ENCODE measurements at places on chromosomes 13 and 19.

DNA sequence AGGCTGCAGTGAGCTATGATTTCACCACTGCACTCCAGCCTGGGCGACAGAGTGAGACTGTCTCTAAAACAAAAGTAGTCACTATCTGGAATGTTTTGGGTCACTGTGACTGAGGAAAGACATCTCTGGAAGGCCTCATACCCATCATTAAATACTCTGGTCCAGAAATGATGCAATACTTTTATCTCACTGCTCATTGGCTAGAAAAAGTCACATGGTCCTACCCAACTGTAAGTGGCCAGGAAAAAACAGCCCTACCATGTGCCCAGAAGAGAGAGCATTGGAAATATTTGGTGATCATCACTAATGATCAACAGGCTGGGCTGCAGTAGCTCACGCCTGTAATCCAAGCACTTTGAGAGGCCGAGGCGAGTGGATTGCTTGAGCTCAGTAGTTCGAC, 29.8 kb downstream of the PNPLA6 start:
- DNase-seq: no peak

- DNase-seq: no peak
Measured at GRCh38 chr19:11322269-11323024, 17.0 kb downstream of the RAB3D start.

DNA sequence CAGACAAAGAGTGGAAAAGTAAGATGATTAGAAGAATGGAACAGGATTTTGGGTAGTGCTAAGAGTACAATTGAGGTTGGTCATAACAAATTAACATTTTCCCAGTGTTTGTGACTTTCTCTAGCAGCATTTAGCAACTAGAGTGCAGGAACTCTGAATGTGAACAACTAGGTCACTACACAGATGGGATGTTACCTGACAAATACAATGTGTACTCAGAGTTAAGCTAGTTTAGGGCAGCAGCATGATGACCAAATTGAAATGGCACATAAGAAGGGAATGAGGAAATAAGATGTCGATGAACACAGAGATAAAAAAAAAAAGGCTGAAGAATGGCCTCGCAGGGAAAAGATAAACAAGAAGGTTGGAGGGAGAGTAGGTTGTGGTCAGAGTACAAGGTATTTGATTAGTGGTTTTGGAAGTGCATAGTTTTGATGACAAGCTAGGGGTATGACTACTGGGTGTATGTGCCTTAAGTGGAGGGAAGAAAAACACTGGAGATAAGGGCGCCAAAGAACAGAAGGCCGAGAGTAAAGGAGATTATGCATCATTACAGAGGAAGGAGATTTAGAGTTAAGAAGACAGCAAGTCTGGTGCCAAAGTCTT, 381.1 kb downstream of the FGF14 start:
- no peak for DNase-seq

- DNase-seq: peak; percentile 24
Measured at GRCh38 chr13:94384231-94384905, 95.1 kb downstream of the DCT start.

DNA sequence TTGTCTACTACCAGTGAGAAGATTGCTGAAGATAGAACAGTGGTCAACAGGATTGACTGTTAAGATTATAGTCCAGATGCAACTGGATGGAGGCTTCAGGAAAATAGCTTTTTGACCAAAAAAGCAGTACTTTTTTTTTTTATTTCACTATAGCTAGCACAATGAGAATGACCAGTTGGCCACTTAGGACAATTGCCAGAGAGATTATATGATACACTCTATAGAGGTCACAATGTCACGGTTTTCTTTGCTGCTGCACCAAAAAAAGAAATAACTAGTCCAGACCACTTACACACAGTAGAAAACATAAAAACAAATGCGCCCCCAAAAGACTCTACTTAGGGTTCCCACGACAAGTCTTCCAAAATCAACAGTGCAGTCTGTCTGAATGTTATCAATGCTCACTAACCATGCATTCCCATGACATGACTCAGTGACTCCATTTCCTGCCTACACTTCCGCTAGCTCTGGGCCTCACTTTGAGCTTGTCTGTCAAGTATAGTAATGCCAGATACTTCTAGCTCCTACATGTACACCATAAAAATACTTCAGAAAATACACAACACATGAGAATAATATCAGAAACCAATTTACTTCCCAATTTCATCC, 209.1 kb upstream of the STARD13 start:
- peak; percentile 84 for DNase-seq

DNA sequence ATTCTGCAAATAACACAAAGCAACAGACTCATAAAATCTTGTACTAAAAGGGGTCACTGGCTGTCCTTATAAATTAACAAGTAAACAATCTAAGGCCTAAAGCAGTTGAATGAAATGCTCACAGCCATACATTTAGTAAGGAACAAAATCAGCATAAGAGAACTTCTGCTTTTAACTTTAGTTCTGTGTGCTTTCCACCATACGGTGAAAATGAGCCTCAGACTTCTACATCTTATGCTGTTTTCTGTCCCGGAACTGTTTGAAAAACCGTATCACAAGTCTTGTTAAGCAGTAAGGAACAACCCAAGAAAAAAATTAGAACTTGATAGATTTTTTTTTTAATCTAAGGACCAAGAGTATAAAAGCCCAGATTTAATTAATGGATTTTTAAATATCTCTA, 549.1 kb upstream of the MIR17HG start:
- no peak for DNase-seq
